Activated CD4-positive, alpha-beta T cell treated with anti-CD3 and anti-CD28 coated beads, Interleukin-2, amount 50 U/mL, for 4 hours (primary cell): ENCODE measurements at places on chromosomes 1 and 21.
A peak's percentile ranks its signal among the peaks of the same experiment; 100 is the strongest.

DNA sequence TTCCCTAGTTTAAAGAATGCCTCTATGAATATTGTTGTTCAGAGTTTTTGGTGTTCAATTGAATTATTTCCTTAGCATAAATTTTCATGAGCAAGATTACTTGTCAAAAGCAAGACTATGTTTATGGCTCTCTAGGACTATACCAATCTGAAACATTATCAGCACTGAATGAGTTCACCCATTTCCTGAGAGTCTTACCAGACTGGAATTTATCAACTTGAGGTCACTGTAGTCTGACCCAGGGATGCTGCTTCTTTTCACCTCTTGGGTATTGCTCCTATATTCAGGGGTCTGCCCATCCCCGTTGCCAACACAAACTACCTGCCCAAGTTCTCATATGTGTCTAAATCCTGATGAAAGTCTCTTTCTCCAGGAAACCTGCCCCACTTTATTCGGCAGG lies 42.6 kb downstream of the OPTC start:
- no peak for DNase-seq

DNA sequence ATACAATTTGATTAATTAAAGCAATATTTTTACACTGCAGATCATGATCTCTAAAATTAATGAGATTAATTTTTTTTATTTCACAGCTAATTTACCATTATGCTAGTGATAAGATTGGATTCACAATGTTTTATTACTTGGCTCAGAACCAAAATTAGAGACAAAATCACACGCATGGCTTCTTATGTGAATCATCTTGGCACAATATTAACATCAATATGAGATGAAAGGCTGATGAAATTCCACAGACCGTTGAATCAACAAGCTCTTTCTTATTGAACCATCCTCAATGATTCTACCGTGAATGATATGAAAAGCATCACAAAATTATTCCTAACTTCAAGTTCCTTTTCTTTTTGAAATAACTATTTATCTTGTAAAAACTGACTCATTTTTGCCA lies 544.9 kb downstream of the KCNT2 start:
- no peak for DNase-seq

DNA sequence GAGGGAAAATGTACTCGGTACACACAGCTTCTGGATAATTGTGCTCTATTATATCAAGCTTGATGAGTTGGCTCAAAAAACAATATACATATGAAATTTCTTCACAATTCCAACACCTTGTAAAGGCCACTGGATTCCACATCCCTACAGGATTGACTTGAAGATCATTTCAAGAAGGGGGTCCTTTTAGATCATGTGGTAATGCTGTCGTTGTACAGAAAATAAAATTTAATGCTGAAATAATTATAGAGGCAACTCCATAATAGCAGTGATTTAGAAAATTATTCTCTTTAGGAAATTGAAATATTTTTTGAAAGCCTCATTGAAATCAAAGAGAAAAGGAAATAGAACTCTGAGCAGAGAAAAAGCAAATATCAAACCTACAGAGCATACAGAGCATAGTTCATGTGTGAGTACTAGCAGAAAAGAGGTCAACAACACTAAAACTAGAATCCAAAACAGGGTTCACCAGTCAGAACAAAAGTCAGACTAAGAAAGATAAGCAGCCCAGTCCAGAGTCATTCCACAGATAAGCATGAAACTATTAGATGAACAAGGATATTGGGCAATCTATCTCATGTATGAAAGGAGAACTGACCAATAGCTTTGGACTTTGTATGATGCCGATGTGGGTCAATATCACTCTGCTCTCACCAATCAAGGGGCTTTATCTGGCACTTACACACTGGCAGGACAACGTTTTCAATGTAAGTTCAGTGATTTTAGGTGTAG lies 79.5 kb upstream of the PALMD start:
- no peak for DNase-seq

DNA sequence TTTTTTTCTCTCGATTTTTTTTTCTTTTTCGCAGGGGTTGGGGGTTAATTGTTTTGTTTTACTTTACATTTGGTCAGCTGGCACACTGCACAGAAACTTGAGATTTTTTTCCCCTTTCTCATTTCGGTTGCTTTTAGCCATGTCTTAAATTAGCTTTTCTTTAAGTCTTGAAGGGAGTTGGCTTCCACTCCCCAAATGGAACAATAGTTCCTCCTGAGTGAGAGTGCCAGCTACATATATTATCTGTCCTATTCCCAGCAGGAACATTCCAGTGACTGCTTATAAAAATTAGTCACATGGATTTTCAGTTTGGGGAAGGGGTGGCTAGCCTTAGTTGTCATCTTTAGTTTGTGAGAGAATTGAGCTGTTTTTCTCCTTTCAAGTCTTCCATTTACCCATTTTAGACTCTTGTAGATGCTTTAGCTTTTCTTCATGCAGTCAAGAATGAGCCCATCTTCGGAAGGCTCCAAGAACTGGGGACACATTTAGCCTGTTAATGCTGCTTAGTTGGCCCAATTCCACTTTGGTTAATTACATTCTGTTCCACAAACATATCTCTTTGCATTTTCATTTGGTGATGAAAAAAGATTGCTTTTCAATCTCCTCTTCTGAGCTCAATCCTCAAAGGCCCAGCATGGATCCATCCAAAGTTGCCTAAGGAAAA lies 510.1 kb upstream of the CXADR start:
- no peak for DNase-seq

DNA sequence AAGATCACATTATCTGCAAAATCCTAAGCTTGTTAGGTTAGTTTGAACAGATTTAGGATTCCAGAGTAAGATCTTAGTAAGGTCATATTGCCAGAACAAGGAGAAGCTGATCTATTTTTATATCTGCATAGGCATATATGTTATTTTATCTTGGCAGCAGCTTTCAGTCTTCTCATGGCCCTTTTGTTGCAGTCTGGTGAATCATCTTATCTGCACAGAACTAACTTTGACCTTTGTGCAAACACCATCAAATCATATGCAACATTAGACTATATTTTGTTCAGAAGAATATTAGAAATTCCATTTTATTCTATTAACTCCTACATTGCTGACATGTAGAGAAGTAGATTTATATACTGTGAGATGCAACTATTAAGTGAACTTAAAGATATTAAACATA lies 107.3 kb downstream of the CLEC20A start:
- no peak for DNase-seq

GRCh38 chr1:218813237-218813636 lies 360.4 kb upstream of the LYPLAL1 start:
- DNase-seq = no peak

GRCh38 chr1:15186846-15187151 lies 33.3 kb downstream of the TMEM51 start:
- no peak for DNase-seq

GRCh38 chr1:218459450-218459849 lies 114.3 kb downstream of the TGFB2 start:
- no peak for DNase-seq

DNA sequence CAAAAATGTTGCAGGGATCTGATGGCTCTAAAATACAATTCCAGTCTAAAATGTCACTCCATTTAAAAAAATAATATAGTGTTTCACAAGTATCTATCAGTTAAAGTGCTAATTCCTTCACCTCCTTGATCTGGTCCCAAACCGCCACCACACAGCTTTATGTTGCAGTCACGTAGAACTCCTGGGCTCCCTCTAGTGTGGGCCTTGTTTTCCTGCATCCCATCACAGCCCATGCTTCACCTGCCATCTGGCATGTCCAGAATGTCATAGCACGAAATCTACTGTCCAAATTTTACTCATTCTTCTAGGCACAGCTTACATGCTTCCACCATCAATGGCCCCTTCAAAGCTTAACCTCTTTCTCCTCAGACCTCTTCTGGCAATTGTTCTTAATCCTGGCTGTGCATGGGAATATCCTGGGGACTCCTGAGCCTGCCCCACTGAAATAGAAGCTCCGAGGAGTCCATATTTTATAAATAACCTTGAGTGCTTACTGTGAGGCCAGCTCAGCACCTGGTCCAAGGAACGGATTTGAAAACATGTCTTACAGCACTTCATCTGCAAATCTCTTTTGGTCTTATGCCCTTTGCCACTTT lies 15.5 kb downstream of the FYB2 start:
- DNase-seq = no peak

GRCh38 chr1:226021401-226021800 lies 22.3 kb upstream of the SDE2 start:
- DNase-seq = no peak

- no peak for DNase-seq
Observed at GRCh38 chr1:41356752-41357151, 4.5 kb upstream of the FOXO6 start.

DNA sequence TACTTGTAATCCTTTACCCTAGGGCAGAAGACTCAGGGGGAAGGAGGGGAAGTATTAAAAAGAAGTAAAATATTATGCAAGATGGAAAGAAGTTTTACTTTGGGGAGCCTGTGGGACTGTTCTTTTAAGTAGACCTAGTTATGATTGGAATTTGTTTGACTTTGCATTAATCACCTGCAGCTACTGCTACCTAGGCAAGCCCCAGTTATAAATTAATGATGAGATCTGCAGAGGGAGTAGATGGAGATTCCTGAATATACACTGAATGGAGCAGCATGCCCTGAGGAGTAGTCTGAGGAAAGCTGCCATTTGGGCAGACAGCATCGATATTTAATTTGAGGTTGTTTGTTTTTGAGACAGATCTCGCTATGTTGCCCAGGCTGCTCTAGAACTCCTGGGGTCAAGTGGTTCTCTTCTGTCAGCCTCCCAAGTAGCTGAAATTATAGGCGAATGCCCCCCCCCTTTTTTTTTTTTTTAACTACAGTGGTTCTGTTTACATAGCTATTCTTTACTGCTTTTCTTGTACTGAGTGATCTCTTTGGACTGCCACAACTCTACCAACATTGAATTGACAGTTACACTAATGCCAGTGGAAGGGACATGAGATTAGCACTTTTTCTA lies 81.4 kb upstream of the SERTAD4 start:
- DNase-seq = no peak

- peak; percentile 4 for DNase-seq
Observed at GRCh38 chr21:33587792-33588484, 546 bp downstream of the DONSON start.

GRCh38 chr1:54499360-54500106 lies 48.5 kb upstream of the ACOT11 start:
- no peak for DNase-seq

- no peak for DNase-seq
Observed at GRCh38 chr1:155073377-155074242, 5.0 kb upstream of the EFNA3 start.

DNA sequence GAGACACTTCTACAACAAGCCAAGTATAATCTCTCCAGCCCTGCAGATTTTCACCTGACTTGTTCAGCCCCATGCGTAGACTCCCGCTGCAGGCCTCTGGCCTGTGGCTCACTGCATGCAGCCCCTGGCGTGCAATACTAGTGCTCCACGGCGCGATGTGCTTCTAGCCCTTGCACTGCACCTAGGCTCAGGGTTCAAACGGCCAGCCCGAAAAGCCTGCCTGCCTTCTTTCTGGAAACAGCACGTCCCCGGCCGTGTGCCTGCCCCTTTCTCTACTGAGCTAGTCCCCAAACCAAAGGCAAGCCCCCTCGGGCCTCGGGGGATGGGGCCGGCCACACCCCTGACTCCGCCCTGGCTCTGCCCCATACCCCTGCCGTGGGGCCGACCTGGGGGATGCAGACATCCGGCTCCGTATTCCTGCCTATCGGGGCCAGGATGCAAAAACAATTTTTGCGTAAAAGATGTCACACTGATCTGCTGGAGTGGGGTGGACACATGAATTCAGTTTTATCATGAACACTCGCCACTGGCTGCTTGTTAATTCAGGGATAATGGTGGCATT lies 26.3 kb upstream of the TRAPPC10 start:
- DNase-seq = no peak

GRCh38 chr21:14591882-14592281 lies 45.8 kb upstream of the SAMSN1 start:
- no peak for DNase-seq

DNA sequence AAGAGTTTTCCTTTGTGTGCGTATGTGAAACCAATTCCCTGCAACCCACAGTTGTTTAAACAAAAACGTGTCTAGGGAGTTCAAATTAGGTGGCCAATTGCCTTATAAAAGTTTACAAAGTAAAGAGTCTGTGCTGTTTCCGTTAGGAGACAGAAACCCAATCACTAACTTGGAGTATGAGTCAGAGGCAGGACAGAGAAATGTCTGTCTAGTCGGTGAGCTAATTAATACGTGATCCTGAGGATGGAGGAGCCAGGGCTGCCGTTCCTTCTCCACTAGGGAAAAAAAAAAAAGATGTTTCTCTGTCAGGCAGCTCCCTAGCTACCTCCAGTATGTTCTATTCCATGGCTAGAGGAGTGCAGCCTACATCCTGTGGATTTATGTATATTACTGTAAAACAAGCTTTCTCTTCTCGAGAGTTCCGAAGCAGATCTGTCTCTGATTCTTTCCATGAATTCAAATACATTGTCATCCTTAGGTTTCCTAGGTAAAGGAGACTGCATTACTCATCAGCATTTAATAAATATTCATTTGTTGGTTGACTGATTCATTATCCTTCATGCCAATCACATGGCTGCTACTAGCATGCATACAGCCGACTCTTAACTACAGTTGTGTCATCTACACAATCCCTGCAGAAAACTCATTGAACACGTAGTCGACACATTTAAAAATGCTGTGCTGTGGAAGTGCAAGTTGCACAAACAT lies 430.6 kb downstream of the KIF26B start:
- DNase-seq = no peak

- no peak for DNase-seq
Observed at GRCh38 chr1:199291022-199291740, 652.3 kb downstream of the PTPRC start.

- no peak for DNase-seq
Observed at GRCh38 chr1:15974855-15975254, 1.0 kb downstream of the ZBTB17 start.

- DNase-seq = no peak
Observed at GRCh38 chr1:89005286-89006151, 13.1 kb upstream of the KYAT3 start.

GRCh38 chr1:150692720-150693119 lies 4.2 kb downstream of the GOLPH3L start:
- DNase-seq = no peak

DNA sequence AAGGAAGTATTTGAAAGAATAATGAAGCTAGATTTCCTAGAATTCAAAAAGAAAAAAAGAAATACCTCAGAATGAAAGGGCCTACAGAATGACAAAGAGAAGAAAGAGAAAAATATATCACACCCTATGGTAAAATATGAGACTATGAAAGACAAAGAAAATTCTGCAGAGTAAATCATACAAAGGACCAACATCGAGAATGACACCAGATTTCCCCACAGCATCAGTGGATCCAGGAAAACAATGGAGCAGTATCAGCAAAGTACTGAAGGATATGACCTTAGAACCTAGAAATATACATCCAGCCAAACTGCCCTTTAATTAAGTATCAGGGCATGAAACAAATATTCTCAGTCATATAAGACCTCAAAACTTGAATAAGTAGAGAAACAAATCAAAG lies 21.2 kb upstream of the IFNAR2 start:
- no peak for DNase-seq

DNA sequence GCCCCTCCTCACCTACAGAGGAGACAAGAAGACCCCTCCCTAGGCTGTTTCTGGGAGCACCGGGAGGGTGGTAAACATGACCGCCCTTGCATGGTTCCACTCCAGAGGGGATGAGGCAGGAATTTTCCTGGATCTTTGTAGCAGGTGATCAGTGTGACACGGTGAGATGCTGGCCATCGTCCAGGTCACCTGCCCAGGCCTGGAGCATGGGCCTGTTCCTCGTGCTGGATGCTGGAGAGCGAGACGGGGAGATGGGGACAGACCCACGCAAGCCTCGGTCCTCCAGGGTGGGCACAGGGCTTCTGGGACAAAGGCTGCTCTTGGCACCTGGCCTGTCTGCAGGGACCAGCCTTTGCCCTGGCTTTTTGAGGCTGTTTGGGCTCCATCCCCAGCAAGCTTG lies 46.2 kb downstream of the DMRTB1 start:
- DNase-seq = no peak

- DNase-seq = no peak
Observed at GRCh38 chr1:17798011-17798410, 42.9 kb downstream of the ACTL8 start.
